Bladder microvascular endothelial cell (primary cell): ENCODE measurements at places on chromosomes 5 and 9. TPM values are rescaled to one million over a fixed set of nuclear protein-coding genes. Genes with fewer than 3 reads are reported as not detected.

The NOXA1 gene
- 0.97 and 2.1 TPM in 2 replicates for total RNA-seq

The FGD3 gene
- under 0.01 TPM in 1 of 2 replicates, not detected in the other for total RNA-seq

The OR1Q1 gene
- not detected in 2 replicates for total RNA-seq

The ADAMTSL1 gene
- total RNA-seq = 11.5 and 19.6 TPM in 2 replicates

The GLRX gene
- total RNA-seq = 7.0 and 10.4 TPM in 2 replicates

The RUFY1 gene
- 43.7 and 74.1 TPM in 2 replicates for total RNA-seq
